Uterus (tissue), 4 donors: ENCODE measurements at places on chromosomes 5 and 9. TPM values are rescaled to one million over a fixed set of nuclear protein-coding genes. Genes with fewer than 3 reads are reported as not detected.

DNA sequence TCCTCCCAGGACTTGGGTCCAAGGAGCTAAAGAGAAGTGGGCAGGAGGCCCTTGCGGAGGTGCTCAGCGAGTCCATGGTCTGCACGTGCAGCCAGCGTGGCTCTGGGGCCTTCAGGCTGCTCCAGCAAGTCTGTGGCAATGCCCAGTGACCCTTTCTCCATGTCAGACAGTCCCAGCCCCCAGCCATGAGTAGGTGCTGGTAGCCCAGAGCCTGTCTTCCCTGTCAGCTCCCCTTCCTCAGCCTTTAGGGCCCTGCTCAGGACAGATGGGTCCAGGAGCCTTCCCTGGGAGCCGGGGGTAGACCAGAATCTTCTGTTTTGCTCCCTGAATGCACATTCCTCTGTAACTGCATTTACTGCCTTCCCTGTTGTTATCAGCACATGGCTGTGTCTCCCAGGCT lies 147.2 kb upstream of the IRX2 start:
- H3K4me1 ChIP-seq, result no peaks in the 10 kb centered on the region
- H3K4me3 ChIP-seq, result no peak overlapping the region
- H3K27ac ChIP-seq, result no peak overlapping the region
- DNase-seq, result no peak

- peak overlapping the region; percentile 2 for H3K4me3 ChIP-seq
- peaks cover 9% of the 10 kb centered on the region for H3K4me1 ChIP-seq
- H3K36me3 ChIP-seq, result no peaks in the 10 kb centered on the region
- no peak for DNase-seq
- H3K27ac ChIP-seq, result no peak overlapping the region
Measured at GRCh38 chr5:176809544-176810080, 747 bp upstream of the UNC5A start.

DNA sequence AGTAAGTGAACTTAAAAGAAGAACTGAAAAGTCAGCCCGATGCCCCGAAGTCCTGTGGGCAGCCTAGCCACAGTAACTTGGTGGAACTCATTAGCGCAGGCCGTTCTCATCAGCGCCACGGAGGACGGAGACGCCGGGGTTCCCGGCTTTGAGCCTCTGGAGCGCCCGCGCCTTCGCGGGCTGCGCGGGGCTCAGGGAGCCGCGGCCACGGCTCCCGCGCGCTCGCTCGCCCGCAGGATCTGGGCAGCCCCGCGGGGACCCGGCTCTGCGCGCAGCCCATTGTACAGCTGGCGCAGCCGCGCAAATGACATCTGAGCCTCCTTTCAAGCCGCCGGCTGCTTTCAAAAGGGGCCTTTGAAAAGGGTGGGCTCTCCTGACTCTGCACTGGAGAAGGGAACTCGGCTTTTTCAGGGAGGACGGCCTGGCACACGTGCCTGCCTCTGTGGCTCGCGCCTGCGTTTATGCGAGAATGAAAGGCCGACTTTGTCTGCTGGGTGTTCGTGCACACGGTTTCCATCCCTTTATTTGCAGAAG lies 40.7 kb downstream of the TLR4 start:
- no peaks in the 10 kb centered on the region for H3K36me3 ChIP-seq
- no peaks in the 10 kb centered on the region for H3K4me1 ChIP-seq
- no peak overlapping the region for H3K4me3 ChIP-seq

GRCh38 chr5:143691945-143692290 lies 120.0 kb upstream of the HMHB1 start:
- DNase-seq, result no peak
- H3K27me3 ChIP-seq, result no peaks in the 10 kb centered on the region
- no peaks in the 10 kb centered on the region for H3K4me1 ChIP-seq
- no peak overlapping the region for H3K27ac ChIP-seq

DNA sequence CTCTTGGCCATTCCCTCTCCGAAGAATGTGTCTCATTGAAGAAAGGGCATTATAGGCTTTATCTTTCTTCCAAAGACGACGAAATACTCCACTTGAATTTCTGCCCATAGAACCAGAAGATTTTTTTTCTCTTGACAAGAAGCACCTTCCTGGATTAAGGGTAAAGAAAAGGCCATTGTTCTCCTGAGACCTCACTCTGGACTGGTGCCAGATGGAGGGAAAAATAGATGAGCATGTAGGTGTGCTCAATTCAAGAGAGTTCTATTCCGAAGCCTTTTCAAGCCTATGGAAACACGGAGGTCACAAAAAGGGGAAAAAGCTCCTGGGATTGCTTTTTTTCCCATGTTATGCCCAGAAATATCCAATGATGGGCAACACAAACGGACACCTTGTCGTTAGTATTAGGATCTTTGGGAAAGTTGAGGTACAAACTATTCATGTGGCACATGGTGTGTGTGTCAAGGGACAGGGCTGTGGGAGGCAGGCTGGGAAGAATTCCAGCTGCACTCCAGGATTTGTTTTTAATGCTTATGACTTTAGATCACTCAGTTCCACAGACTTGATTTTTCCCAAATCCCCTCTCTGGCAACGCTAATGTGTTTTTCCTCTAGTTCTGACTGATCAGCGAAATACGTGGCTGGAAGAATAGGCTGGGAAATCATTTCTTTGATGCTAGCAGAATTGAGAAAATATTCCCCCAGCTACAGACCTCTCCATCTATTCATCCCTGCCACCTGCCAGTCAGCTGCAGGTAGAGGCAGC lies 89.9 kb downstream of the SIL1 start:
- H3K36me3 ChIP-seq, result no peaks in the 10 kb centered on the region
- no peak overlapping the region for H3K4me3 ChIP-seq
- DNase-seq, result peak; percentile 35
- no peaks in the 10 kb centered on the region for H3K4me1 ChIP-seq
- peak overlapping the region; percentile 71 for H3K27ac ChIP-seq
- H3K27me3 ChIP-seq, result no peaks in the 10 kb centered on the region

GPR151 gene
- total RNA-seq, result not detected

DNA sequence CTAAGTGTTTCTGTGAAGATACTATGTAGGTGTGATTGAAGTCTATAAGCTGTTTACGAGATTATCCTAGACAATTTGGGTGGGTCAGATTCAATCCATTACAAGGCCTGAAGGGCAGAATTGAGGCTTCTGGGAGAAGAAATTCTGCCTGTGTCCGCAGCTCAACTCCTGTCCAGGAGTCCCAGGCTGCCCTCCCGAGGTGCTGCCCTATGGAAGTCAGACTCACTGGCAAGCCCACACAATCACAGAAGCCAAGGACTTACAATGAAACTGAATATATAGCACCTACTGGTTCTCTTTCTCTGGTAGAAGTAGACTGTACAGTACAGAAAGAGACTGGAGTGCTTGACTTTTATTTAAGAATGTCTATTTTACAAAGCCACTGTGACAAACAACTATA lies 74.5 kb downstream of the EPB41L4A start:
- no peak overlapping the region for H3K4me3 ChIP-seq
- H3K27ac ChIP-seq, result no peak overlapping the region
- H3K36me3 ChIP-seq, result no peaks in the 10 kb centered on the region
- DNase-seq, result no peak
- H3K27me3 ChIP-seq, result no peaks in the 10 kb centered on the region

TMC1 gene
- total RNA-seq, result not detected

GRCh38 chr5:174354571-174354970 lies 309.1 kb downstream of the NSG2 start:
- H3K4me1 ChIP-seq, result no peaks in the 10 kb centered on the region
- H3K36me3 ChIP-seq, result no peaks in the 10 kb centered on the region
- no peaks in the 10 kb centered on the region for H3K27me3 ChIP-seq
- H3K27ac ChIP-seq, result no peak overlapping the region

DNA sequence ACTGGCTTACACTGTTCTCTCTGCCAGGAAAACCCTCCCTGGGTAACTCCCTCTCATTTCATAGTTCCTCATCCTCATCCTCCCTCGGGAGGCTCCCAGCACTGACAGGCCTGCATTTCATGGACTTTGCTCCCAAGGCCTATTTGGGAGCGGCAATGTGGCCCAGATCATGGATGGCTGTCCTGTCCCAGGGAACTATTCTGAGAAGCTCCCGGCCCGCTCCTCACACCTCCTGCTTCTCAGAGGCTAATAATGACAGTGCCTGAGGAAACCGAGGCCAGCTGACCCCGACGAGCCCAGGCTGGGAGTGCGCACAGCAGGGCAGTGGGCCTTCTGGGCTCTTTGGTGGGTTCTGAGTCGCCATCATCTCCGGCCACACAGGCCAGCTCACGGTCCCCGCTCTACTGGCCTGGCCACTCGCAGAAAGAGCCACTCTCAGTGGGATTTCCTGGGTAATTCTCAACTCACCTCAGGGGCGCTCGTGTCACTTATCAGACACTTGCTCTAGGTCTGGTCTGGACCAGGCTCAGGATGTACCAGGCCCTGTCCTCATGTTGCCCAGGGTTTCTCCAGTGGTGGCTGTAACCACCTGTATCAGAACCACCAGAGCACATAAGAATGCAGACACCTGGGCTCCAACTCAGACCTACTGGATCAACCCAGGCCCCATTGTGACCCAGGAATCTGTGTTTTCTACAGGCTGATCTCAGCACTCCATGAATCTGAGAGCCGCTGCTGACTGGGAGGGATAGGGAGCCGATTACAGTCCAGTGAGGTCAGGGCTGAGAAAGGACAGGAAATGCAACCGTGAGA lies 2.0 kb upstream of the DOLPP1 start:
- H3K36me3 ChIP-seq, result no peaks in the 10 kb centered on the region
- no peak overlapping the region for H3K27ac ChIP-seq
- H3K4me3 ChIP-seq, result no peak overlapping the region
- H3K27me3 ChIP-seq, result no peaks in the 10 kb centered on the region

- no peaks in the 10 kb centered on the region for H3K36me3 ChIP-seq
- H3K4me3 ChIP-seq, result no peak overlapping the region
- no peak overlapping the region for H3K27ac ChIP-seq
- no peaks in the 10 kb centered on the region for H3K4me1 ChIP-seq
- no peak for DNase-seq
Measured at GRCh38 chr5:109927639-109928038, 237.9 kb downstream of the MAN2A1 start.

DNA sequence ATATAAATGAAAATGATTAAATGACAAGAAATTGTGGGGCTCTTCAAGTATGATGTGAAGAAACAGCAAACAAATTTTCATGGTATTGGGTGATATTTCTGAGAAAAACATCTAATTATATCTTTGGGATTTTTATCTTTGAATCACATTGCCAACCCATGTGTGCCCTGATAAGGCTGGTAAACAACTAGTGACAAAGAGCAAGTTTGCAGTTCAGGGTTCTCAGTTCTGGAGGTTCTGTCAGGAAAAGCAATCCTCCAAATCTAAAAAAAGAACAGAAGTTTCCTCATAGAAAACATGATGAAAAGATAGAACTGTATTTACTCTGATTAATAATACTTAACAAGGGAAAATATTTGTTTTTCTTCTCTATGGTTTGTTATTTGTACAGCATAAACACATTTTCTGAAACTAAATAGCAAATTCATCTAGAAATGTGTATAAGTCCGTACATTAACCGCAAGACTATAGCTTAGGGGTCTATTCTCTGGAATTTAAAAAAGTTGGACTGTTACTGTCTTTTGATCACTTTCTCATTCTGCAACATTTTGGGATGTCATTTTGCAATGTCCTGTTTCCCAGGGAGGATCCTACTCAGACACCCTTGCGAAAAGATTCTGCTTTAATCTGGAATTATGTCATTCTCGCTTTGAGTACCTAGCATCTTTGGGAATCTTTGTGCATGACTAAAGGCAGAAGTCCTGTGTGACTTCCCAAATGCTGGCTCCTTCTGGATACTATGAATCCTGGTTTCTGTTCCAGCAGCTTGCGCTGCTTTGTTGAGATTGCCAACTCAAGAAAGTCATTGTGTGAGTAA lies 308.5 kb downstream of the ADGRV1 start:
- no peak overlapping the region for H3K27ac ChIP-seq
- H3K27me3 ChIP-seq, result no peaks in the 10 kb centered on the region
- no peaks in the 10 kb centered on the region for H3K36me3 ChIP-seq
- no peak for DNase-seq

DNA sequence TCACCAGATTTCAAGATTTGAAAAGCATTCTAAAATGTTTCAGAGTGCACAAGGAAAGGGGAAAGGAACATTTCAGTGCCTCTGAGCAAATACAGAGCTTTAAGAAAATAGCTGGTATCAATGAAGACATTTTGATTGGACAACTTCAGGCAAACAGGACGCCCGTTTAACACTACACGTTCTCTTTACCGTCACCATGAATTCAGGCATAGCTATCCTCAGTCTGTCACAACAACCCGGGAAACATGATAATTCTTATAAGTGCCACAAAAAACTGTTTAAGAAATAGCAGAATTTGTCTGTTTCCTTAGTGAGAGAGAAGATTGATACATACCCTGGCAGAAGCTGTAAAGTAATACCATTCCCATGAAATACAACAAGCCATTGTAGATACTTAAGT lies 392.4 kb upstream of the PDE4D start:
- no peak overlapping the region for H3K4me3 ChIP-seq
- H3K4me1 ChIP-seq, result no peaks in the 10 kb centered on the region
- no peaks in the 10 kb centered on the region for H3K27me3 ChIP-seq
- no peak overlapping the region for H3K27ac ChIP-seq
- no peak for DNase-seq

GRCh38 chr9:88574953-88575352 lies 40.0 kb downstream of the NXNL2 start:
- no peaks in the 10 kb centered on the region for H3K27me3 ChIP-seq
- no peak overlapping the region for H3K4me3 ChIP-seq
- H3K36me3 ChIP-seq, result no peaks in the 10 kb centered on the region
- DNase-seq, result peak; percentile 56

RNF183 gene
- total RNA-seq, result 0.35 TPM

DNA sequence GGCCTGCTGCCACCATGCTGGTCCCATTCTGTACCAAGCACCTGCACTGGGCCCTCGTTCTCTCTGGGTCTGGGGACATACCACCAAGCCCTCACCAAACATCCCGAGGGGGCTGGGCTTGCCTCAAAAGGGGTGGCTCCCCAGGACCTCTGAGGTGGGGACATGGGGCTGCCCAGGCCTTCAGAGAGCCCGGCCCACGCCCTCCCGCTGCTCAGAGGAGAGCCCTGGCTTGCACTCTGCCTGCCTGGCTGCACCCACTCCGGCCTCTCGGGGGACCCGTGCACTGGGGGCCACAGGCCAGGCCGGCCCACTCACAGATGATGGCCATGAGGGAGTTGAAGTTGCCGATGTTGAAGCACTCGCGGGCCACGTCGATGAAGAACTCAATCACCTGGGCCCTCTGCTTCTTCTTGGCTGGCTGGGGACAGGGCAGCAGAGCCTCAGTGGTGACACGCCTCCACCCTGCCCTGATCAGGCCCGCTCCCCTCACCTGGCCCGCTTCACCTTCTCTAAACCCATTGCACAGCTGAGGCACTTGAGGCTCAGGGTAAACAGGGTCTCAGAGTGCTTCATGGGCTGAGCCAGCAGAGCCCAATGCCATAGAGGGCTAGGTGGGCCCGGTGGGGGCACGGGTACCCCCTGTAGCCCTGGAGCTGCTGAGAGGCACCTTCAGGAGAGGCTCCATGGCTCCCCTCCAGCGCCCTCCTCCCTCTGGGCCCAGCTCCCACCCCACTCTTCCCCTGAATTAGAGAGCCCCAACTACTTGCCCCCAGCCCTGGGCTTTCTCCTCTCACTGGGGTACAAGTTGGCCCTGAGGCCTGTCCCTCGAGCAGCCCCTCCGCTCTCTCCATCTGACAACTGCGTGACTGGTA lies 47.7 kb upstream of the RNF130 start:
- no peaks in the 10 kb centered on the region for H3K4me1 ChIP-seq
- H3K27me3 ChIP-seq, result no peaks in the 10 kb centered on the region
- DNase-seq, result peak; percentile 5
- no peaks in the 10 kb centered on the region for H3K36me3 ChIP-seq
- no peak overlapping the region for H3K4me3 ChIP-seq
- H3K27ac ChIP-seq, result no peak overlapping the region

- no peaks in the 10 kb centered on the region for H3K27me3 ChIP-seq
- H3K4me3 ChIP-seq, result no peak overlapping the region
- no peaks in the 10 kb centered on the region for H3K36me3 ChIP-seq
- no peak overlapping the region for H3K27ac ChIP-seq
Measured at GRCh38 chr5:6667648-6668047, 34.4 kb downstream of the SRD5A1 start.
